ENCODE measurements at places on chromosomes 7 and 10. TPM values are rescaled to one million over a fixed set of nuclear protein-coding genes. Genes with fewer than 3 reads are reported as not detected.

The ASB13 gene
- total RNA-seq: 14.5 TPM

The SUGCT gene
- 0.91 TPM for total RNA-seq

The GPR85 gene
- not detected for total RNA-seq

The NET1 gene
- 35.1 TPM for total RNA-seq

The SCART1 gene
- 0.76 TPM for total RNA-seq

The INA gene
- 0.92 TPM for total RNA-seq

DNA sequence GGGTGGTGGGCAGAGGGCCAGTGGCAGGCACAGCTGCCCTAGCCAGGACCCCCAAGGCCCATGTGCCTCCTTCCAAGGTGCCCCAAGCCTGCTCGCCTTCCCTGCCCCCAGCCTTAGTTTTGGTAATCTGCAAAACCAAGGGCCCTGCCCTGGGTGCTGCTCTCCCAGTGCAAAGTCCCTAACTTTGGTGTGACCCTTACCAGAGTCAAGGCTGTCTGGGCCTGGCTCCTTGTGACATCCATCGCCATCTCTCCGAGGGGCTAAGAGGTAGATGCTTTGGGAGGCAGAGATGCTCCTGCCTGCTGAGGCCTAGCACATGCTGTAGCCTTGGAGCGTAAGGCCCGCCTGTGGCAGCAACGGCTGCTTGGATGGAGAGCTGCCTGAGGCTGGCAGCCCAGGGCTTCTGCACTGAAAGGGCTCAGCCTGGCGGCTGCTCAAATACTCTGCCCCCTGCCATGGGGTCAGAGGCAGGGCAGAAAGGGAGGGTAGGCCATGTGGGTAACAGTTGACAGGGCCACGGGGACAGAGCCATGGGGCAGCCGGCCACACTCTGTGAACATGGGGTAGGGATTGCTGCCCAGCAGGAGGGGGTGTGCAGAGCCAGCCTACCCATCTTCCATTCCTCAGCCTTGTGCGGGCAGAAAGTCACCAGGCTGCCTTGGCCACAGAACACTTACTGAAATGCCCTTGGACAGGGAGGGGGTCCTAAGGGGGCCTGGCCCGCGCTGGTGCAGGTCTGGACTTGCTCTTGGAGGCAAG lies 17.9 kb upstream of the MYL7 start:
- DNase-seq: no peak
- H3K4me3 ChIP-seq: no peak overlapping the region

DNA sequence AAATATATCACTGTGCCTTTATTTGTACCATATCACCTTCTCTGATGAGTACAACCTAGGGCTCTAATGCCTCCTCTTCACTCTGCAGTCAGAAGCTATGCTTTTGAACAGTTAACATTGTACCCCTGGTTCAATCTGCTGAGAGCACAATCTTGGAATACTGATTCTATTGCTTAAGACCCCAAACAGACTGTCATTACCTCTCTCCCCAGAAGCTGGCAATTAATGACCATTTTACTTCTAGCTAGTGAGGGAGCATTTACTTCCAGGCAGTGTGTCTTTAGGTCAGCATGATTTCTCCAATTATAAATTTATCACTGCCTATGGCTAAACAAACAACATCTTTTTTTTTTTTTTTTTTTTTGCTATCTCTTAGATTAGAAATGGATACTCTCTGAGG lies 36.0 kb upstream of the SPOCK2 start:
- DNase-seq: no peak
- H3K4me1 ChIP-seq: peaks cover 22% of the 10 kb centered on the region
- H3K27ac ChIP-seq: no peak overlapping the region
- H3K27me3 ChIP-seq: no peaks in the 10 kb centered on the region
- H3K36me3 ChIP-seq: peaks cover 26% of the 10 kb centered on the region
- H3K4me3 ChIP-seq: no peak overlapping the region

DNA sequence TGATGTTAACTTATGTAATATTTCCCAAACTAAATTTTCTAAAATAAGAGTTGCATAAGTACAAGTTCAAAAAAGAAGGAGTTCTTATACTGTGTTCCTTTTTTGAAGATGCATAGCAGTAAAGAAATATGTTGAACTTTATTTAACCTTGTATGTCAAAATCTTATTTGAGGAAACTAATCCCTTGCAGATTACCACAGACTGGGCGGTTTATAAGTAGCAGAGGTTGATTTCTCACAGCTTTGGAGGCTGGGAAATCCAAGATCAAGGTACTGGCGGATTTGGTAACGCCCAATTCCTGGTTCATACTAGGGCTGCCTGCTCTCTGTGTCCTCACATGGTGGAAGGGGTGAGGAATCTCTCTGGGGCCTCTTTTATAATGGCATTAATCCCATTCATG lies 68.5 kb downstream of the GNAT3 start:
- no peak for DNase-seq
- H3K4me3 ChIP-seq: no peak overlapping the region
- H3K36me3 ChIP-seq: no peaks in the 10 kb centered on the region
- no peaks in the 10 kb centered on the region for H3K27me3 ChIP-seq

DNA sequence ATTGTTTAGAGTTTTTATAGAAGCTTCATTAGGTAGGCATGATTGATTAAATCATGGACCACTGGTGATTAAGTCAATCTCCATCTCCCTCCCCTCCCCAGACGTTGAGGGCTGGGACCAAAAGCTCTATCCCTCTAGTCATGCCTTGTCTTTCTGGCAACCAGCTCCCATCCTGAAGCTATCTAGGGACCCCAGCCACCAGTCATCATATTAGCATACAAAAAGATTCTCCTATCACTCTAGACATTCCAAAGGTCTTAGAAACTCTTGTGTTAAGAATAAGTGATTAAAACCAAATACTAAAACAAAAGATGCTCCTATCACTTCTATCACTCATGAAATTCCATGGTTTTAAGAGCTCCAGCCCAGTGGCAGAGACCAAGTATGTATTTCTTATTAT lies 178.2 kb downstream of the RAPGEF5 start:
- H3K4me3 ChIP-seq: no peak overlapping the region
- peaks cover 40% of the 10 kb centered on the region for H3K27me3 ChIP-seq
- no peaks in the 10 kb centered on the region for H3K36me3 ChIP-seq
- peaks cover 17% of the 10 kb centered on the region for H3K4me1 ChIP-seq
- DNase-seq: no peak
- no peak overlapping the region for H3K27ac ChIP-seq

DNA sequence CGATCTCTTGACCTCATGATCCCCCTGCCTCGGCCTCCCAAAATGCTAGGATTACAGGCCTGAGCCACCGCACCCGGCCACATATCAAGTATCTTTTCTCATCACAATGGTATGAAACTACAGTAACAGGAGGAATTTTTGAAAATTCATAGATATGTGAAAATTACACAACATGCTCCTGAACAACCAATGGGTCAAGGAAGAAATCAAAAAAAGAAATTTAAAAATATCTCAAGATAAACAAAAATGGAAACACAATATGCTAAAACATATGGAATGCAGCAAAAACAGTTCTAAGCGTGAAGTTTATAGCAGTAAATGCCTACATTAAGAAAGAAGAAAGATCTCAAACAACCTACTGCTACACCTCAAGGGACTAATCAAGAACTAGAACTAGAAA lies 59.8 kb upstream of the ADAM12 start:
- DNase-seq: no peak
- H3K27ac ChIP-seq: no peak overlapping the region
- no peaks in the 10 kb centered on the region for H3K4me1 ChIP-seq
- no peaks in the 10 kb centered on the region for H3K36me3 ChIP-seq
- H3K4me3 ChIP-seq: no peak overlapping the region
- no peaks in the 10 kb centered on the region for H3K27me3 ChIP-seq

GRCh38 chr10:6119423-6119822 lies 30.6 kb downstream of the RBM17 start:
- no peaks in the 10 kb centered on the region for H3K27me3 ChIP-seq
- DNase-seq: no peak
- H3K4me1 ChIP-seq: peaks cover 17% of the 10 kb centered on the region

Measured in activated CD4-positive, alpha-beta T cell treated with anti-CD3 and anti-CD28 coated beads, Interleukin-2, amount 10 ng/mL, durations not matched to agents 24 days and 14 days (primary cell).